ENCODE measurements at places on chromosomes 13 and 19.

DNA sequence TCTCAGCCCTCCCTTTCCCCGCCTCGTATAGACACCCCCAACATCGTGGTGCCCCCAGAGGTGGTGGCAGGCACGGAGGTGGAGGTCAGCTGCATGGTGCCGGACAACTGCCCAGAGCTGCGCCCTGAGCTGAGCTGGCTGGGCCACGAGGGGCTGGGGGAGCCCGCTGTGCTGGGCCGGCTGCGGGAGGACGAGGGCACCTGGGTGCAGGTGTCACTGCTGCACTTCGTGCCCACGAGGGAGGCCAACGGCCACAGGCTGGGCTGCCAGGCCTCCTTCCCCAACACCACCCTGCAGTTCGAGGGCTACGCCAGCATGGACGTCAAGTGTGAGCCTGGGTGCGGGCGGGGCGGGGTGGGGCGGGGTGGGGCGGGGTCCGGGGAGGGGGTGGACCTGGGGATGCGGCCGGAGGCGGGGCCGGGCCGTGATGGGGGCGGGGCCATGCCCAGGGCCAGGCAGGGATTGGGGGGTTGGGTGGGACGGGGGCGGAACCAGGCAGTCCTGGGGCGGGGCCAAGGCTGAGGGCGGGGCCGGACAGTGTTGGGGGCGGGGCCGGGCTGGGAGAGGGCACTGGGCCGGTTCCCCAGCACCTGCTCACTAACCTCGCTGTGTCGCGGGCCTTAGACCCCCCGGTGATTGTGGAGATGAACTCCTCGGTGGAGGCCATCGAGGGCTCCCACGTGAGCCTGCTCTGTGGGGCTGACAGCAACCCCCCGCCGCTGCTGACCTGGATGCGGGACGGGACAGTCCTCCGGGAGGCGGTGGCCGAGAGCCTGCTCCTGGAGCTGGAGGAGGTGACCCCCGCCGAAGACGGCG, 7.8 kb downstream of the MAG start:
- no peak for DNase-seq

DNA sequence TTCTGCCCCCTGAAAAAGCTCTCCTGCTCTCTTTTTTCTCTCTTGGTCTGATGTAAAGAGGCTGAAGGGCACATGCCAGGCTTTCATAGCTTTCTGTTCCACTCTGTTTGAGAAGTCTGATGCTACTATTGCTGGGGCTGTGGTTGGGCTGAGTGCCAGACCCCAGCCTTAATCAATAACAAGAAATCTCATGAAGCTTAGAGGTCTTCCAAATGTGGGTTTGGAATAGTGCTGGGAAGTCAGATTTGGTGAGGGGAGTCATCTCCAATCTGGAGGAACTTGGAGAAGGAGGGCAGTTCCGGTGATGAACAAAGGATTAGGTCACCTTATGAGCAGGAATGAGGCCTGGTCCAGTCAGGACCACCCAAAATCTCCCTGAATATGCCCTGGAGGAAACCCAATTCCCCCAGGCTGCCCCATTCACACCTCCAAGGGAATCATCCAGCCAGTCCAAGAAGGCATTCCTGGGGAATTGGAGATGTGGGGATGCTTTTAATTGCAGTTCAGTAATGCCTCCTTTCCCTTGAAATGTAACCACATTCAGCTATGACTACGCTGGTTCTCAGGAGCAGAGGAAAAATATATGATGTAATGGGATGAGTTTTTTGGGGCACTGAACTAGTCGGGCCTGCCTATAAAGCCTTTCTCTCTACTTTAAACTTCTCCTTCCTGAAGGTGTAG, 102.0 kb downstream of the STARD13 start:
- DNase-seq, result no peak

- no peak for DNase-seq
Measured at GRCh38 chr13:27928805-27929753, 9.3 kb downstream of the PDX1 start.

GRCh38 chr13:23630349-23631093, 60.3 kb downstream of the TNFRSF19 start:
- no peak for DNase-seq

DNA sequence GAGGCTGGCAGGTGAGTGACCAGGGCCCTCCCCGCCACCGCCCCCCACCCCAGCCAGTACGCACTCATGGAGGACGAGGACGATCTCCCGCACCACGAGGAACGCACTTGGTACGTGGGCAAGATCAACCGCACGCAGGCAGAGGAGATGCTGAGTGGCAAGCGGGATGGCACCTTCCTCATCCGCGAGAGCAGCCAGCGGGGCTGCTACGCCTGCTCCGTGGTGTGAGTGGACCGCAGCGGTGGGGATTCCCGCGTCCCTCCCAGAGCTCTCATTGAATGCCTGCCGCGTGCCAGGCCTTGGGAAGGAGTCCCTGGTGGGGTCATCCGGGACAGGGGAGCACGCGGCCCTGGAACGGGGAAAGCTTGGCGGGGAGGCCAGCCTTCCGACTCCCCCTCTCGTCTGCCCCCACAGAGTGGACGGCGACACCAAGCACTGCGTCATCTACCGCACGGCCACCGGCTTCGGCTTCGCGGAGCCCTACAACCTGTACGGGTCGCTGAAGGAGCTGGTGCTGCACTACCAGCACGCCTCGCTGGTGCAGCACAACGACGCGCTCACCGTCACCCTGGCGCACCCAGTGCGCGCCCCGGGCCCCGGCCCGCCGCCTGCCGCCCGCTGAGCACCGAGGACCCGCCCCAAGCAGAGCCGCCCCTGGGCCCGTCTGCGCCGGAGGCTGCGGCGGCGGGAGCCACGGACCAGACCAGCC, 4.8 kb upstream of the IFI30 start:
- DNase-seq, result no peak

- DNase-seq, result no peak
Measured at GRCh38 chr13:33318744-33319143, 33.2 kb upstream of the STARD13 start.
